Neural crest cell (in vitro differentiated cells): ENCODE measurements at places on chromosomes 6 and 20. TPM values are rescaled to one million over a fixed set of nuclear protein-coding genes. Genes with fewer than 3 reads are reported as not detected.

SNAP25 gene
- total RNA-seq: 9.2 and 9.8 TPM in 2 replicates

DNA sequence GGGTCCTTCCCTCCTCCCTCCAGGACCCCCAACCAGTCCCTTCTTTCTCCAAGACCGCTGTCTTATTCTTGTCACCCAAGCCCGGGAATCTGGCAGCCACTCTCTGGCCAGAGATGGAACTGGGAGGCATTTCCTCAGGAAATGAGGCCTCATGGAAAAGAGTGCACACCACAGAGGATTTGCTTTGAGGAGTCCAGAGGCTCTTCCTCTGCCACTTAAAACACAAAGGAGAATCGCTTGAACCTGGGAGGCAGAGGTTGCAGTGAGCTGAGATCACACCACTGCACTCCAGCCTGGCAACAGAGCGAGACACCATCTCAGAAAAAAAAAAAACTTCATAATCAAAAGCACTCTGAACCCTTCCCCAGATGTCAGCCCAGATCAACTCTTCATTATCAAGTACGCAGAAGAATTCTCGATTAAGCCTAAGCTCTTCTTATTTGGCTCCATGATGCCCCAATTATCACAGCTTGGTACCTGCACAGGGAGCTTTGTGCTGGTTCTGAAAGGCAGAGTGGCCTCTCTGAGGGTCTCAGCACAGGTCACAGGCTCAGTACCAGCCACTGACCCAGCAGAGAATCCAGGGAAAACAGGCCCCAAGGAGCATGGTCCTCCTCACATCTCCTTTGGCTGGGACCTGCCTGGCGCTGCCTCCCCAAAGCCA lies 82.9 kb upstream of the MAFB start:
- DNase-seq: no peak

PAX1 gene
- not detected in 2 replicates for total RNA-seq

GRCh38 chr20:9280666-9281065 lies 211.8 kb downstream of the PLCB4 start:
- no peak for DNase-seq

- DNase-seq: no peak
These were observed 196.5 kb downstream of the GMPR start for GRCh38 chr6:16434885-16435284.

TMEM170B gene
- total RNA-seq: 19.3 and 20.3 TPM in 2 replicates

CD40 gene
- 4.2 and 4.8 TPM in 2 replicates for total RNA-seq

DNA sequence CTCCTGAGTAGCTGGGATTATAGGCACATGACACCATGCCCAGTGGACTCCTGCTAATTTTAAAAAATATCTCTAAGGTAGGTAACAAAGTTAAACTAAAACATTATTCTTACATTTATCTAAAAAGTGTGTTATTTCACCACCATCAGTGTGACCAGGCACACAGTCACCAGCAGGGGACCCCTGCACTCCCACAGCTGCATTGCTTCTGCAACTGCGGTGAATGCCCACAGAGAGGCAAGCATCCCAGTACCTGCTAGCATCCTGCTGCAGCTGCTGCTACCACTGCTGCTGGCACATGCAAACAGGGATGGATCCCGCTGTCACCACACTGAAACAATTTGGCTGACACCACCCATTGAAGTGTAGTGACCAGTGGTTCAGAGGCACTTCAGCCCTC lies 21.9 kb upstream of the EPB41L2 start:
- DNase-seq: no peak

DNA sequence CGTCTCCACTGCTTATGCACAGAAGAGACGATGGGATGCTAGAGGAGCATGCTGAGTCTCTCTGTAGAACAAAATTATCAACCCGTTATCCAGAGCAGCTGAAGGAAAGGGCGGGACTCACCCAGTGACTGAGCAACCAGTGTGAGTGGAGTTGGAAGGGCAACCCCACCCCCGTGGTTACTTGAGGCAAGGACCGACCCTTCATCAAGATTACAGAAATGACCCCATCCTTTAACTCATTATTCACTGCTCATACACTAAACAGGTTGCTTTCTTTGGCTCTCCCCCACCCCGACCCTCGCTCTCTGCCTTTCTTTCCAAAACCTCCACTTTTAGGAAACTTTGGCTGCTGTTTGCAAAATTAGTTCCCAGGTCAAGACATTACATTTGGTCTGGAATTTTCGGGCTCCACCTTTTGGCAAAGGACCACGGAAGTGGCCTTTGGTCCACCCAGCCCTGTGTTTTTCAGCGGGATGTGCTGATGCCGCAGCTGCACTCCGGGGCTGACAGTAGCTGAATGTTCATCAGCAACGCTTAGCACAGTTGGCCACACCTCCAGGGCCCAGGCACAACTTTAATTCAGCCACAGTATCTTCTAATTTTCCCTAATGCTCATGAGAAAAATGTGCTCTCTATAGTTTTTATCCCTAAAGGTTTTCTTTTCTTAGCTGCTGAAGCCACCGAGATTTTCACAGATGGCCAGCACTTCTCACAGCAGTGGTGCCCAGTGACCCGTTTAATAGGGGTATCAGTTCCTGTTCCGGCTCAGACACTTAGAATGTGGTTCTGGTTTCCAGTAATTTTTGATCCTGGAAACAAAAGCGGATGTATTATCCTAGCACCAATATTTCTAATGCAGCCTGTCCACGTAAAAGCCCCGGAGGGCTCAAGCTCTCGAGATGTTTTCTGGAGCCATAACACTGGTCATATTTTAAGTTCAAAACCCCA lies 103.6 kb upstream of the NXT1 start:
- no peak for DNase-seq

DNA sequence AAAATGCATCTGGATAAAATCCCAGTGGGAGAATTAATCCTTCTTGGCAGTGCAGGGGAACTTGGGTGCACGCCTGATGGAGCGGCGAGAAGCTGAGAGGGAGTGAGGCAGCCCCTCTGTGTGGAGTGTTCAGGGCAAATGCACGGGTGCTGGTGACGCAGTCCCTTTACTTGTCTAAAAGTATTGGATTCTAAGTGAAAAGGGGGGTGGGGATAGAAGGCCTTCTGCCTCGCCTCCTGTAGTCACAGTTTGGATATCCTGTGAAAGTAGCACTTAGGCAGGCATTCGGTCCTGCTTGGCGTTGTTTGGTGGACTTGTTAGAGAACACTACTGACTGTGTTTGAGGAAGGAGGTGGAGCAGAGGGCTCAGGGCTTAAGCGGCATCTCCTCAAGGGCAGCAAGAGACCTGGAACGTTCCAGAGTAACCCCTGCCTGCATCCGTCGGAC lies 39.3 kb downstream of the PHACTR3 start:
- no peak for DNase-seq

DNA sequence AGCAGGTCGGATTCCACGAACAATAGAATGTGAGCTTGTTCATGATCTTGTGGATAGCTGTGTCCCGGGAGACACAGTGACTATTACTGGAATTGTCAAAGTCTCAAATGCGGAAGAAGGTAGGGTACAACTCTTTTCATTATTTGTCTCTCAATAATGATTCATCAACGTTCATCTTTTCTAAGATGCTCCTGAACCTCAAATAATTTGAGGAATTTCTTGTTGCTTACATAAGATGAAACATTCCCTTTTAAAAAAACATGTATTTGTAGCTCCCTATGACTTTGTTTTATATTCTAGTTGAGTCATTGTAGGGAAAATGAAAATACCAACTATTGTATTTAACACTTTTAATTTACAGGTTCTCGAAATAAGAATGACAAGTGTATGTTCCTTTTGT lies 17.0 kb downstream of the MCM8 start:
- DNase-seq: no peak

GNAS-AS1 gene
- 3.8 and 6.3 TPM in 2 replicates for total RNA-seq

GRCh38 chr6:3163248-3163594 lies 5.9 kb upstream of the TUBB2A start:
- DNase-seq: no peak

GRCh38 chr6:15132854-15133670 lies 112.8 kb upstream of the JARID2 start:
- no peak for DNase-seq

CRNKL1 gene
- total RNA-seq: 24.0 and 25.8 TPM in 2 replicates

DNA sequence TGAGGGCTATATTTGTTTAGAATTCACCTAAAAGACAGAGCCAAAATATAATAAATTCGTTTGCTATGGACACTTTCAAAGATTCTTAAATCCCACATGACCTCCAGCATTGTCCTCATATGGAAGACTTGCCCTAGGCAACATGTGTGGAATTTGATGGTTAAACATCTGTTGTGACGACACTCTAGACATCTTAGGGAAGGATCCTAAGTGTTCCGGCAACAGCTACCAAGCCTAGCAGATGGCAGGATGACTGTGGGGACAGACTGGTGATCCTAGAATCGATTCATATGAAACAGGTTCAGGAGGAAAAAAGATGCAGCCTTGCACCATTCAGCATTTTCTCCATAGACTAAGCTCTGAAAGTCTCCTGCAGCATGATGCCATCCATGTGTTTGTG lies 77.6 kb upstream of the BACH2 start:
- no peak for DNase-seq

GRCh38 chr20:37728635-37728983 lies 34.8 kb downstream of the CTNNBL1 start:
- DNase-seq: no peak
